Body of pancreas (tissue), 4 donors: ENCODE measurements at places on chromosomes 7 and 10.

- DNase-seq = no peak
Measured at GRCh38 chr7:3067606-3068380, 24.1 kb upstream of the CARD11 start.

DNA sequence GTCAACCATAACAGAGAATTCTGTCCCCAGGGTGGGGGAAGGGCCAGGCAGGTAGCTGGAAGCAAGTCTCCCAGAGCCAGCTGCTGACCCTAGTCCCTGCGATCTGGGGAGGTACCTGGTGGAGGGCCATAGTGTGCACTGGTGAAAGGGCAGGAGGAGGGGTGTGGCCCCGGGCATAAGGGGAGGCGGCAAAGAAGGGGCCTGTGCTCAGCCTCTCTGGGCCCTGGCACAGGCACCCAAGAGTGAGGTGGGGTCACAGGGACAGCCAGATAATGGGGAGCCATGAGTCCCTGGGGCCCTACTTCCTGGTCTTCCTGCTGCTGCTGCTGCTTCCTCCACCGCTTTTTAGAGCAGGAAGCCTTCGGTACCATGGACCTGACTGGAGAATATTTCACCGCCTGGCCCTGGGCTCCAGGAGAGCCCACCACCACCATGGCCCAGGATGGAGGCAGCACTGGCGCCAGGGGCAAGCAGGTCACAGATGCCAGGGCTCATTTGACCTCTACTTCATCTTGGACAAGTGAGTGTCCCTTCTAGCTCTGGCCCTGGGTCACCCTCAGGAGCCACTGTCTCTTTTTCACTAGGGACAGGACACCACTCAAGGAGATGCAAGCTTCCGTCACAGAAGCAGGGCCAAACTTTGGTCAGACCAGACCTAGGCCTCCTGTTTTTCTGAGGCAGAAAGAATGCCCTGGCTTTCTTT lies at the start of gene ANTXRL:
ANTXRL (plus strand) TSS at position 7 of the 703 bp plus-strand sequence; CDS start at position 273, 266 bp downstream.
- DNase-seq = no peak

DNA sequence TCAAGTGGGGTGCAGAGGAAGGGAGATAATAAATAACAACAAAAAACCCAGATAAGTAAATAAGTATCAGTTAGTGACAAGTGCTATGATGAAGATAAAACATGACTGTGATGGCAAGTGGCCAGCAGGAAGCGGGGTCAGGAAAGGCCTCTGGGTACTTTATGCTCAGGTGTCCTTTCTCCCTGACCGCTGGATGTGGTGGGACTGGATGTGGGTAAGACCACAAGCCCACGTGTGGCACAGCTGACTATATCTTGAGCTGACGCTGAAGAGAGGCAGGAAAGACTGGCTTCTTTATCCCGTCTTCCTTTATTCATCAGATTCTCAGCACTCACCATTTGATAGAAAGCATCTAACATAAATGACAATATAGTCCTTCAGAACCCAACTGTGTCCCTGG lies 87.8 kb downstream of the CREB5 start:
- no peak for DNase-seq

DNA sequence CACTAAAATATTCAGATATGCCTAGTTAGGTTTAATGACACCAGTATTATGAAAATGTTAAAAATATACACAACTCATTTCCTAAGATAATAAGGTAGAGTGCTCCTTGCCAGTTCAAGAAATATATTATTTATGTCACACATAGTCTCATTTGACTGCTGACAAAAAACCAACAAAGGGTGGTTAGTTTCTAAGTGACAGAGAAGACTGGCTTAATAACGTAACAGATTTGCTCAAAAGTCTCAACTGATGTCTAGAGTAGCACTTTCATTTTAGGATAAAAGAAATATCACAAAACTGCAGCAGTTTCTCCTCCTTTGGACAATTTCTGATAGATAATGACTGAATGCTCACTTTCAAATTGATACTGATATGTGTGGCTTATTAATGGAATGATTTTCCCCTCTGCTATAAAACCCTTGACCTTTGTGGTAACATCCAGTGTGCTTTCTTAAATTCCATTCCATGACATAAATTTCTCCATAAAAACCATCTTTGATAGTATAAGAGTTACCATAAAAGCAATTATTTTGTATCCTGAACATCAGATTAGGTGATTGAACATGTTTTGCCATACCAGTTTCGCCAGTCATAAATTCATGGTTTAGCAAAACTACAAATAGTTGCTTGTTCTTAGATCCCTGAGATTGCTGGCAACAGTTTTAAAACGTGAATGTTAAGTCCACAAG lies 94.2 kb downstream of the NRBF2 start:
- no peak for DNase-seq

DNA sequence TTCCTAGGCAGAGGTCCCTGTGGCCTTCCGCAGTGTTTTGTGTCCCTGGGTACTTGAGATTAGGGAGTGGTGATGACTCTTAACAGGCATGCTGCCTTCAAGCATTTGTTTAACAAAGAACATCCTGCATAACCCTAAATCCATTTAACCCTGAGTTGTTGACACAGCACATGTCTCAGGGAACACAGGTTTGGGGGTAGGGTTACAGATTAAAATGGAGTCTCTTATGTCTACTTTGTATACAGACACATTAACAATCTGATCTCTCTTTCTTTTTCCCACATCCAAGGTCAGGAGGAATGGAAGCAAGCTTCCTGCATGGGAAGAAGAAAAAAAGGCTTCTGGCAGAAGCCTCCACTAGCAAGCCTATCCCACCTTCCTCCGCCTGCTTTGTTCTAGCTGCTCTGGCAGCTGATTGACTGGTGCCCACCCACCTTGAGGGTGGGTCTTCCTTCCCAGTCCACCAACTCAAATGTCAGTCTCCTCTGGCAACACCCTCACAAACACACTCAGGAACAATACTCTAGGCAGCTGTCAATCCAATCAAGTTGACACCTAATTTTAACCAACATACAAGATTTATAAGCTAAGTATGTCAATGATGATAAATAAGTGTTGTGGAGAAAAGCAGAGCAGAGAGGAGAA lies 176.5 kb upstream of the CCZ1B start:
- DNase-seq = no peak

DNA sequence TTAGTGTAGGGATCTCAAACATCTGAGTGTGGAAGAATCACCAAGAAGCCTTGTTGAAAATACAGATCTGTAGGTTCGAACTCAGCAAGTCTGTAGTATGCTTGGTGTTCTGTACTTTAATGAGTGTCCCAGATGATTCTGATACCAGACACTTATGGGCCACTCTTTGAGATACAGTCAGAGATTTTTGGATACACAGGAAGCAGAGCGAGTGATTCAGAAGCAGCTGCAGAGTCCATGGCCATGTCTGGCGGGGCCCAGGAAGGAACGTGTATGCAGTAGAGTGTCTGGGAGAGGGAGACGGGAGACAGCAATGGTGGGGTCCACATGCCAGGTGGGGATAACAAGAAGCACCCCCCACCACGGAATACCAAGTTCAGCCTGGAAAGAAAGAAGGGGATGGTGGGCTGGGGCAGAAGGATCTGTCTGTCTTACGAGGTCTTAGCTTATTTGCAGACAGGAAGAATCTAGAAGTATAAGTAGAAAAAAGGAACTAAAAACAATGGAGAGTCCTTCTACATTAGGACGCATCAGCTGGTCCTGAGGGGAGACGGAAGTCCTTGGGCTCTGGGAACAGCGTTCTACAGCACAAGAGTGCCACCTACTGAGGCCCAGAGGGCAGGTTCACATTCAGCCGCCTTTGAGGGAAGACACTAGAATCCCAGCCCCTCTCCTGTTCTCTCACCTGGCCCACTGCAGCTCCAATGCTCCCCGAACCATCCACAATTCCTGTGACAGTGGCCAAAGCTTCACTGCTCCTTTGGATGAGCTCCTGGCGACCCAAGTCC lies 55.4 kb downstream of the SLC37A3 start:
- peak; percentile 53 for DNase-seq
